A673 (cell line): ENCODE measurements at places on chromosomes 7 and 10. TPM values are rescaled to one million over a fixed set of nuclear protein-coding genes. Genes with fewer than 3 reads are reported as not detected.

GRCh38 chr10:99236627-99237309 is 1.1 kb upstream of the HPSE2 start:
- H3K4me3 ChIP-seq: no peak overlapping the region
- no peak for DNase-seq
- H3K4me1 ChIP-seq: peaks cover 8% of the 10 kb centered on the region
- no peak overlapping the region for H3K27ac ChIP-seq

- peaks cover 21% of the 10 kb centered on the region for H3K27me3 ChIP-seq
- no peak for DNase-seq
- no peaks in the 10 kb centered on the region for H3K36me3 ChIP-seq
Measured at GRCh38 chr10:5503477-5503835, 4.1 kb upstream of the CALML5 start.

Gene FANK1
- total RNA-seq: 0.83 and 1.4 TPM in 2 replicates

Gene TNS3
- 0.04 TPM in 1 of 2 replicates, not detected in the other for total RNA-seq

GRCh38 chr7:72441791-72442190 is 29.7 kb upstream of the CALN1 start:
- no peaks in the 10 kb centered on the region for H3K4me1 ChIP-seq
- no peak for DNase-seq
- no peak overlapping the region for H3K27ac ChIP-seq
- no peak overlapping the region for H3K4me3 ChIP-seq
- no peaks in the 10 kb centered on the region for H3K36me3 ChIP-seq

GRCh38 chr7:134067164-134067563 is 60.0 kb upstream of the LRGUK start:
- no peaks in the 10 kb centered on the region for H3K4me1 ChIP-seq
- H3K36me3 ChIP-seq: no peaks in the 10 kb centered on the region
- H3K27me3 ChIP-seq: no peaks in the 10 kb centered on the region
- no peak for DNase-seq
- H3K4me3 ChIP-seq: no peak overlapping the region
- no peak overlapping the region for H3K27ac ChIP-seq

GRCh38 chr10:102645741-102646609 is 1.7 kb downstream of the TRIM8 start:
- no peaks in the 10 kb centered on the region for H3K27me3 ChIP-seq
- no peaks in the 10 kb centered on the region for H3K36me3 ChIP-seq
- peak overlapping the region; percentile 88 for H3K27ac ChIP-seq
- peaks cover 14% of the 10 kb centered on the region for H3K4me1 ChIP-seq
- DNase-seq: peak; percentile 73

Gene AZGP1
- not detected in 2 replicates for total RNA-seq

Gene ADRB1
- 81.6 and 85.2 TPM in 2 replicates for total RNA-seq

Gene NXPH1
- not detected in 2 replicates for total RNA-seq

- DNase-seq: peak; percentile 22
- H3K27ac ChIP-seq: peak overlapping the region; percentile 36
- no peaks in the 10 kb centered on the region for H3K36me3 ChIP-seq
- no peak overlapping the region for H3K4me3 ChIP-seq
Measured at GRCh38 chr10:89151857-89152256, 55.3 kb downstream of the CH25H start.

Gene MASTL
- total RNA-seq: 44.4 and 44.9 TPM in 2 replicates

Gene SORCS3
- total RNA-seq: not detected in 2 replicates

DNA sequence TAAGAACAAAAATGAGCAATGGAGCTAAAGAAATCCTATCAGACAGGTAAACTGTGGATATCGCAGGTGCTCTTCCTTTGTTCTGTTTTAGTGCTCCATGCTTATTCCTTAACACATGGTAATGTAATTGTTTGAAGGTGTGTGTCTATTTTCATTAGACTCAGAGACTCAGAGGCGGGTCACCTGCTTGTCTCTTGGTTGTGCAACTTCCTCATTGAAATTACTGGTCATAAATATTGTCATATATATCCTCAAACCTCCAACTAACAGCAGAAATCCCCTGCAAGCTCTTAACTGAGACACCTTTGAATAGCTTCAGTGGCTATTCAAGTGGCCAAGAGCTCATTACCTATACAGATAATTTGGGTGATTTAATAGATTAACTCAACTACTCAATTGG is 177.2 kb downstream of the PTN start:
- H3K27me3 ChIP-seq: no peaks in the 10 kb centered on the region
- no peaks in the 10 kb centered on the region for H3K4me1 ChIP-seq
- H3K4me3 ChIP-seq: no peak overlapping the region
- no peaks in the 10 kb centered on the region for H3K36me3 ChIP-seq
- DNase-seq: no peak
- H3K27ac ChIP-seq: no peak overlapping the region

Gene WDFY4
- total RNA-seq: not detected in 2 replicates

Gene PON1
- total RNA-seq: not detected in 2 replicates

DNA sequence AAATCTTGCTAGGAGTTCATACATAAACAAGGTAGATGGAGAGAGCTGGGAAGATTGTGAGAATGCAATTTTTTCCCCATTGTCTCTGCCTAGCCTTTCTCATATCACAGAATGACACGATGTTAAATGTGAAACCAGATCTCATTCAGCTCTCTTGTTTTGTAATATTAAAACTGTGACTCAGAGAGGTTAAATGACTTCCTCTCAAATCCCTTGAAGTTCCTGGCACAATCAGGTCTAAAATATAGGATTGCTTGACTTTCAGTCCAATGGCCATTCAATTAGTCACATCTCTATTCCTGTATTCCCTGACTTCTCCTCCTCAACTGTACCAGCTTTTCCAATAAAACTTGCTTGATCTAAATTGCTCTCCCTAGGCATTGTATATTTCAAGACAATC is 3.1 kb downstream of the ANKRD22 start:
- H3K4me1 ChIP-seq: peaks cover 22% of the 10 kb centered on the region
- H3K4me3 ChIP-seq: no peak overlapping the region
- H3K36me3 ChIP-seq: no peaks in the 10 kb centered on the region
- no peak overlapping the region for H3K27ac ChIP-seq
- no peaks in the 10 kb centered on the region for H3K27me3 ChIP-seq

Gene PNLIPRP1
- total RNA-seq: not detected in 2 replicates
